Tongue (tissue), 3 donors: ENCODE measurements at places on chromosomes 13 and 19. TPM values are rescaled to one million over a fixed set of nuclear protein-coding genes. Genes with fewer than 3 reads are reported as not detected.

DNA sequence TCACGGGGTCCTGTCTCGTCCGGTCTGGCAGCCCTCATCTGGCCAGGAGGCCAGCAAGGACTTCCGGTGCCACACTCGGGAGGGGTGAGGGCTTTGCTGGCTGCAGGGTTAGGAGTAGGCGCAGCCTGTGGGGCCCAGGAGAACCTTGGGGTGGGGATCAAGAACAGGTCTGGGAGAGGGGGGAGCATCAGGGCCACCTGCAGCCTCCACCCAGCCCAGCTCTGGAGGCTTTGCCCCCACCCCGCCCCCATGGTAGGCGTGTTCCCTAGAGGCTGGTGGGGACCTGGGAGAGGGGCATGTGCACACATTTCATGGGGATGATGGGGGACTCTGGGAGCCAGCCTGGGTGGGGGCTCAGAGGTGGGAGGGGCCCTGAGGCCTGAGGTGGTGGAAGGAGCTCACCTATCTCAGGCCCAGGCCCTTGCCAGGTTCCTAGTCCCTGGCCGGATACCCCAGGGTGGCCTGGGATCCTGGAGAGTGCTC, 23.3 kb downstream of the WTIP start:
- DNase-seq, result no peak

TBC1D4 gene
- 37.4 TPM for total RNA-seq

DNA sequence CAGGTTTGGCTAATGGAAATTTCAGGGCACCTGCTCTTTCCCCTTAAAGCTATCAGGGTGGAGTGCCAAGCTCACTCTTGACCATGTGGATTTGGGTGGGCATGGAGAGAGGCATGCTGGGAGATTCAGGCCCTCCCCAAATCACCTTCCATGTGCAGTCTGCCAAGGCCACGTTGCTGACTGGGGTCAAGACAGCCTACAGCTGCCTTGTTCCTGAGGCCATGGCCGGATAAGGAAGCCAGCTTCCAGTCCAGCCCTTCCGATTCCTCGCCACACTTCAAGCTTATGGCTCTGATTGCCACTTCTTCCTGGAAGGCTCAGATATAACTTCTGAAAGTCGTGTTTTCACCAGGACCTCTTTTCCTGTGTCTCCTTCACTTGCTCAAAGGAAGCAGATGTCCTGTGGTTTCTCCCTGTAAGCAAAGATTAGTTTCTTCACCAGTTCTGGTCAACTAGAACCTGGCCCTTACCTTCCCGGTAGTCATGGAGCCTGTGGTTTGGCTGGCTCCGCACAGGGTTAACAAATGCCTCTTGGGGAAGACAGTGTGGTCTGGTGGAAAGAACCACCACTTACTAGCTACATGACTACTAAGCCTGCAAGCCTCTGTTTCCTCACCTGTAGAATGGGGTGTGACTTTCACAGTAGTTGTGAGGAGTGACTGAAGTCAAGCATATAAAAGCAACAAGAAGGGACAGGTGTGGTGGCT, 16.1 kb upstream of the TPT1 start:
- DNase-seq, result no peak

GRCh38 chr19:51219307-51219706, 5.6 kb upstream of the CD33 start:
- no peak for DNase-seq

DNA sequence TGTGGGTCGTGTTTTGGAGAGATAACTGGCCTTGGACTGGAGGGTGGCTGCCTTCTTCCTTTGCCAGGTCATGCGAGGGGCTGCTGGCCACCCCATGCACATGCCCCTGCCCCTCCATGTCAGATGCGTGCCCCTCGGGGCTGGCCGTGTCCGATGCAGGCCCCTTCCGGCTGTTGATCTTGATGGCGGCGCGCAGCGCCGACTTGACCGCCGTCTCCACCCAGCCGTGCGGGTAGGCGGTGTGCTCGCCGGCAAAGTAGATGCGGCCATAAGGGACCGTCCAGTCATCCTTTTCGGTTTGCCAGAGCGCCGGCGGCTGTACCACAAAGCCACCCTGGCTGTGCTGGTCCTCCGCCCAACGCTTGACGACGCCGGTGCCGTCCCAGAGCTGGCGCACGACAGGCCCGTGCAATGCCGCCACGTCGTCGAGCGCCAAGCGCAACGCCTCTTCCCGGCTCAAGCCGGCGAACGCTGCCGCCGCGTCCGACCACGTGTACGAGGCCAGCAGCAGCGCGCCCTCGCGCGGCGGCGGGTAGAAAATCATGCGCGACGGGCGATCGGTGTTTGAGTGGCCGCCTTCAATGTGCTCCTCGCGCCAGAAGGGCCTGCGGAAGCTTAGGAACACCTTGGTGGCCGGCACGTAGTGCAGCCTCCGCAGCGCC, 6.9 kb downstream of the IL4I1 start:
- peak; percentile 85 for DNase-seq

ZNF135 gene
- total RNA-seq, result 11.3 TPM

CEACAM8 gene
- total RNA-seq, result not detected

DNA sequence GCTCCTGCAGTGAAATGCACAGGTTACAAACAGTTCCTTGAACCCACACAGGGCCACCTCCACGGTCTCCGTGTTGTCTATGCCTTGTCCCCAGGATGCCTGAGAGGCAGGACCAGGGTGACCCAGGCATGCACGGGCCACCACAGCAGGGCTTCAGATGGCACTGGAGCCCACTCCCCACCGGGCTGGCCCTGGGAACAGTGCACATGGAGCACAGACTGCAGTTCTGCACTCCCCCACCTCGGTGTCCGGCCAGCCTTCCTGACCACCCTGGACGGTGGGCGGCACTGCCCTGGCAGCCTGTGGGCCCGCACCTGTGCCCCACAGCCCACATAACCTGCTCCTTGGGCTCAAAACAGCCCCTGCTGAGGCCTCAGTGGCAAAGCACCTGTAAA, 14.3 kb upstream of the SLC35E1 start:
- no peak for DNase-seq
